ENCODE measurements at places on chromosomes 4 and X.
A peak's percentile ranks its signal among the peaks of the same experiment; 100 is the strongest.

- DNase-seq = peak; percentile 94
Measured at GRCh38 chr4:184384056-184384809, 90.1 kb downstream of the IRF2 start.

- DNase-seq = no peak
Measured at GRCh38 chr4:164591666-164592065, 162.3 kb upstream of the SMIM31 start.

DNA sequence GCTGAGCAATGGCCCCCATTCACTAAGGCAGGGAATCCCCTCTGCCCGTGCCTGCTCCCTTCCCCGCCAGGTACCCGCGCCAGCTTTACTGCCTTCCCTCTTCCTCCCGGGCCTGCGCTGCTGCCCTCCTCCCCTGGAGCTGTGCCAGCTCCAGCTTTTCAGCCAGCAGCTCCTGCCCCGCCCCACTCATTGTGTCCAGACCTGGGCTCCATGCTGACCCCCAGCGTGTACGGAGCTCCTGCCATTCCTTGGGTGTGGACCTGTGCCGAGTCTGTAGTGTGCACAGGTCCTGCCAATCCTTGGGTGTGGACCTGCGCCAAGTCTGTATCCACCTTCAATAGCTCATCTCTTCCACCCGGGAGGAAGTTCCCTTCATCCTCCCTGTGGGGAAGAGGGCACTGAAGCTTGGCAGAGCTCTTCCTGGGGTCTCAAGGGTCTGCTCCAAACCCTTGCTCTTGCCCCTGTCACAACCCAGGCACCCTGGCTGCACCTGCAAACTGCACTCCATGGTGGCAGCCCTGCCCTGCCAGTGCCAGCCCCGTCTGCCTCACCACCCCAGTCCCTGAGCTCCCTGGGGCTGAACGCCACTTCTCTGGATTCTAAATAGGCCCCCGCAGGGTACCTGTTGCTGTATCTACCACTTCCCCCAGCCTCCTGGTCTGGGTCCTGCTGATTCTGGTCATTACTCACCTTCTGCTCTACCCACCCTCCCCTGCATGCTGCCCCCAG lies 63.9 kb downstream of the TRMT44 start:
- no peak for DNase-seq

- no peak for DNase-seq
Measured at GRCh38 chr4:29571322-29571721, 1148.8 kb upstream of the PCDH7 start.

GRCh38 chrX:125826080-125826479 lies 340.0 kb downstream of the DCAF12L2 start:
- no peak for DNase-seq

DNA sequence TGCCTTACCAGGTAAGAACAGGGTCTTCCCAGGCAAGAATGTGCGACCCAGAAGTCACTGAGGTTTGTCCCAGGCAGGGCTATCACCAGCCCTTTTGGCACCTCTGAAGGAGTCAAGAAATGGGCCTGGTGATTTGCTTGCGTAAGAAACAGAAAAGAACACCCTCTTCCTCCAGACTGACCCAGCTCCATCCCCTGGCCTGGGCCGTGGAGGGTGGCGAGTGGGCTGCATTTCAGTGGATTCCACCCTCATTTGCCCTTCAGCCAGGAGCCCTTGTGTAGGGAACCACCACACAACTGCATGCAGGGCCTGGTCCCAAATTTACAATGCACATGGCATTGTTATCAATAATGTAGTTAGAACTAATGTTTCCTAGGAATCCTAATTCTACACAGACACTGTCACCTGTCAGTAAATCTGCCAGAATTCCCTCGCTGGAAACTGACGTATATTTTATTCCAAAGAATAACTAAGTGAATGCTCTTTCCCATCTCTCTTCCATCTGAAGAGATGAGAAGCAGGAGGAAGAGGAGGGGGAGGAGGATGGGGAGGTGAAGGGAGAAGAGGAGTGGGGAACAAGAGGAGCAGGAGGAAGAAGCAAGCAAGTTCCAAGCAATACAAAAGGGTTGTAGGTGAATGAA lies 46.6 kb downstream of the TSPAN5 start:
- DNase-seq = no peak

DNA sequence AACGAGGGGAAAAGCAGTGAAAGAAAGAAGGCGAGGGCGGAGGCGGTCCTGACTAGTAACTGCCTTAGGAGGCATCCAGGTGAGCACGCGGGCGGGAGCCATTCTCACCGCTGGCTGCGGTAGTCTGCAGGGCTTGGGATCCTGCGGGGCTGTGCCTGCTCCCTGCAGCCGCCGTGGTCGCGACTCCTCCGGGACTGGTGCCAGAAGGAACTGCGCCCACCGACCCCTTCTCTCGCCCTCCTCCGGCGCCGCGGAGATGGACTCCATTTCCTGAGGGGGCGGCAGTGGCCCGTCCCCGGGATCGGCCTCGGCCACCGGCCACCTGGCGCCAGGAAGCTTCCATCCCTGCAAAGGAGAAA lies 543 bp downstream of the NFXL1 start:
- no peak for DNase-seq

DNA sequence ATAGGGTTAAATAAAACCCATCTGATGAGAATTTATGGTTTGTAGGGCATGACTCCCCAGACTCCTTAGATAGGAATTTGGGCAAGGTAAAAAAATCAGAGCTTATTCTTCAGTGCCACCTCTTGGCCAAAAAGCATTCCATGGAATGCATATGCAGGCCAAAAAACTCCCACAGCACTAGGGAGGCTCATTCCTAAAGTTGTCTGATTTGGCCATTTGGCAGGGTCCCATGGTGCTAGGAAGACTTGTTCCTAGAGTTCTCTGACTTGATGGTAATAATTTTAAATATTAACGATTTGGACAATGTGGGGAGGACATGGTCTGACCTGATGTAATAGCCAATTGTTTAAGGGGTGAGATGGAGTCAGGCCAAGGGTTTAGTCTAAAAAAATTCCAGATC lies 93.0 kb downstream of the SPIN4 start:
- peak; percentile 62 for DNase-seq

DNA sequence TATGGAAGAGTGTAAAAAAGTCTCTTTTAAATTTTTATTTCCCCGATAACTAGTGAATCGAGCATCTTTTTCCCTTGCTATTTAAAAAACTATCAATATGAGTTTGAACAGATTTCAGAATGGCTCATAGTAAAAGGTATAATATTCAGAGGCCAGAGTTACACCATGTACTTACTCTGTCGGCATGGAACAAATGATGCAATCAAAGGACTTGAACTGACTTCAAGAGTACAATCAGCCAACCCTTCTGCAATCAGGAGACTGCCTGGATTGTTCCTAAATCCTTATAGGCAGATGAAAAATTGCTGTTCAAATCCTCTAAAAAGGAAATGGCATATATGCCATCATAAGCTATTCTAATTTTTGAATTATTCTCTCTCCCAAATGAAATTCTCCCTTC lies 273.3 kb downstream of the SH2D1A start:
- no peak for DNase-seq

DNA sequence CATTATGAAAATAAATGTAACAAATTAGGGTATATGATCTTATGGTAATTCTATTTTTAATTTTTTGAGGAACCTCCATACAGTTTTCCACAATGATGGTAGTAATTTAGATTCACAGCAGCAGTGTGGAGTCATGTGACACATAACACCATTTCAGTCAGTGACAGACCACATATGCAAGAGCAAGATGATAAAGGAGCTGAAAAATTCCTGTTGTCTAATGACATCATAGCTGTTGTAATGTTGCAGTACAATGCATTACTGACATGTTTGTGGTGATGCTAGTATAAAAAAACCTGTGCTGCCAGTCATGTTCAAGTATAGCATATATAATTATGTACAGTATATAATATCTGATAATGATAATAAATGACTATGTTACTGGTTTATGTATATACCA lies 28.5 kb downstream of the EMCN start:
- peak; percentile 40 for DNase-seq

DNA sequence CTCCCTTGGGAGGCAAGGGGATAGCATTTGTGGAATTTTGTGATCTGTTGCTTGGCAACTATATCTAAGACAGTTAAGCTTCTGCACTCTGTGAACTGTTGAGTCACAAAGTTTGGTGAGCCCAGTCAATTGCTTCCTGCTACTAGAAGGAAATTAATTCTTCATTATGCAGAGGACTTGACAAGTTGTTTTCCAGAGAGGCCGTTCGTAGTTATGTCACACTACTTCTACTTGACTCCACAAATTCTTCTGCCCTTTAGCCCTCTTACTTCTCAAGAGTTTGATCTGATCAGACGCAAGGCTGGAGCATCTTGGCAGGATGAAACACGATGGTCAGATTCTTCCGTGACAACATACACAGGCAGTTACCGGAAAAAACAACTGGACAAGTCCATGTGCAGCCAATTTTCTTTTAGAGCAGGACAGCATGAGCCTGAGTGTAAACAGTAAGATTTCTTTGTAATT lies at the start of gene C4orf51:
Gene C4orf51 (plus strand): TSS at position 156 of the 465 bp plus-strand sequence. CDS start 58 bp downstream, at position 214.
- peak; percentile 69 for DNase-seq

- no peak for DNase-seq
Measured at GRCh38 chr4:60384516-60384915, 815.6 kb upstream of the ADGRL3 start.

DNA sequence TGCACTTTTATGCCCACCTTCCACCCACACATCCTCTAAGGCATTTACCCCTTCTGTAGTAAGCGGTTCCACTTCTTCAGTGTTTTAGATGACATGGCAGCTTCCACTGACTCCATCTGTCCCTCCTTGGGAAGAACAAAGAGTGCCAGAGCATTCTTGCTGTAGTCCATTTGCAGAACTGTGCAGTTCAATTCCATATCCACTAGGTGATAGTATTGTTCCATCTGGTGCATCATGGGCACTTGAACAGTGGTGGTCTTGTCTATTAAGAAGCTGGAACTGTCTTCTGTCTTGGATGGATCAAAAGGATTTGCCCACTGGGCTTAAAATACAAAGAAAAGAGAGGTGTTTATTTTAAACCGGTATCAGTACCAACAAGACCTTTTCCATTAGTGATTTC lies 3.5 kb downstream of the SERPINA7 start:
- no peak for DNase-seq

DNA sequence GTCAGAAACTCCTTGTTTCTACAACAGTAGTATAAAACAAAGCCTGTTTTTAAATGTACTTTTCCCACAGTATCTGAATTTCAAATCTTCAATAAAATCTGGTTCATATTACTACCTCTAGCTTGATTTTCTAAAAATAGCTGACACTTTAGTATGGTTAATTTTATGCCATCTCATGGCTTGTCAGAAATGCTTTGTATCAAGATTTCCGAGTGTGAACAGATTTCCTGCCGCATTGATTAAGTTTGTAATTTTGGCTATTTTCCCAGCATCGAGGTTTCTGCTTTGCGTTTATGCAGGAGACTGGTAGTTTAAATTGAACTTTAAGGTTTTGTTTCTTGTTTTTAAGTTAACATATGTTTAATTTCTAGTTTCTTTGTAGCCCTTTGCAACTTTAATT lies 44.2 kb downstream of the CLCN3 start:
- DNase-seq = peak; percentile 18

GRCh38 chr4:56637154-56637553 lies 43.9 kb downstream of the HOPX start:
- DNase-seq = no peak

- DNase-seq = no peak
Measured at GRCh38 chrX:18455384-18455783, 30.0 kb downstream of the CDKL5 start.

DNA sequence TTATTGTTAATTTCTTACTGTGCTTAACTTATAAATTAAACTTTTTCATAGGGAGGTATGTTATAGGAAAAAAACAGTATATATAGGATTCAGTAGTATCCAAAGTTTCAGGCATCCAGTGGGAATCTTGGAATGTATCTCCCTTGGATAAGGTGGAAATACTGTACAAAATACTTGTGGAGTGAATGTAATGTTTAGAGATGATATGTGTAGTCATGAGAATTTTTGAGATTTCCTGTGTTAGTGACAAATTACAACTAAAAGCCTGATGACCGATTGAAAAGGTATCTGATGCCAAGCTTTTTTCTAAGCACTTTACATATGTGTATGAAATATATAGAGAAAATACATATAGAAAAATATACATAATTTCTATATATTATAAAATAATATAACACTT lies 69.2 kb downstream of the STK32B start:
- DNase-seq = peak; percentile 23

- DNase-seq = no peak
Measured at GRCh38 chrX:26914232-26914631, 548.9 kb downstream of the PPP4R3C start.

DNA sequence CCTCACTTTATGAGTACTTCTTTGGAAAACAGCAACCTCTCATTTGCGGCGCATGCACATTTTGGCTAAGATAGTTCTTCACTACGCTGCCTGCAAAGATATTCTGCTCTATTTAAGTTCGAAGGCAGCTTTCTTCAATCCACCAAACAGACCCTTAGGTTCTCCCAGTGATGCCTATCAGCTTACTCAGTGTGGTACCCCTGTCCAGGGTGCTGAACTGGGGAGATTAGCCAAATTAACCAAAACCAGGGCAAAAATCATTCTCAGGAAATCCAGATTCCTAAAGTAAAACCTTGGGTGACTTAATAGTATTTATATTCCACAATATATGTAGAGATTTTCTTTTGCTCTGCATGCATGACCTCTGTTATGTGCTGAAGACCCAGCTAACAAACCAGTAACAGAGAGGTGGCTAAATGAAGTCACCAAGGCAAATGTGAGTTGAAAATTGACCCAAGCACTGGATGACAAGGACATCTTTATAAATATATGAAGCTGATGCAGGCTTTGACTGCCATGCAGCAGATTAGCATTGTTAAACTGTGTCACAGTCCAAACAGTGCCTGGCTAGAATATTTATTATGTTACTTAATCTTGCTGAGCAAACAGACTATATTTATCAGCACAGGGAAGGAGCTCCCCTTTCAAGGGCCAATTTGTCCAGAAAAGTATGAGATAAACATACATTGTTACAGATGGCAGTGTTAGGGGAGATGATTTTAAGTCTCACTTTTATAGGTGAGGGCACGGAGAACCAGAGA lies 418.2 kb downstream of the STIM2 start:
- DNase-seq = peak; percentile 6

DNA sequence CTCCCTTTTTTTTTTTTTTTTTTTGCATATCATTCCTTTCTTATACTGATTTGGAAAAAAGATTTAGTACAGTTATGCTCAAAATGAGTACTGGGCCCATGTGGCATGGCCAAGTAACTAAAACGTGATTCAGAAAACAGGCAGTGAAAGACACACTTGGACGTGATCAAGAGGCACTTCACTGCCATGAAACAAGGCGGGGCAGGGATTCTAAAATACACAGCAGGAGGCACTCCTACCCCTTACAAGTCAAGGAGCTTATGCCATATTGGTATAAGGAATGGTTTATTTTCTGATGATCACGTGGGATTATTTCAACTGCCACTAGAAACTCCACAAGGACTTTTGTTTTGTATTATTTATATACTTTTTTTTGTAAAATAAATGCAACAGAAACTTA lies 72.0 kb downstream of the CHST7 start:
- no peak for DNase-seq

- no peak for DNase-seq
Measured at GRCh38 chrX:7242613-7243012, 94.7 kb upstream of the PUDP start.

GRCh38 chr4:162422312-162422711 lies 258.5 kb upstream of the FSTL5 start:
- no peak for DNase-seq

- DNase-seq = no peak
Measured at GRCh38 chrX:28675173-28675572, 87.9 kb downstream of the IL1RAPL1 start.

- no peak for DNase-seq
Measured at GRCh38 chr4:186946682-186947294, 223.1 kb upstream of the FAT1 start.

Data from AG10803 (cell line).